Stimulated activated CD4-positive, alpha-beta T cell treated with anti-CD3 and anti-CD28 coated beads, TNF-alpha, amount 100 ng/mL, for 24 hours (primary cell): ENCODE measurements at places on chromosomes 11 and 22.
A peak's percentile ranks its signal among the peaks of the same experiment; 100 is the strongest.

GRCh38 chr11:120024046-120024445 lies 113.9 kb downstream of the TRIM29 start:
- no peak for DNase-seq

GRCh38 chr11:125202362-125202880 lies 37.9 kb downstream of the PKNOX2 start:
- DNase-seq, result no peak

- no peak for DNase-seq
Measured at GRCh38 chr11:84518631-84519183, 1108.4 kb downstream of the DLG2 start.

DNA sequence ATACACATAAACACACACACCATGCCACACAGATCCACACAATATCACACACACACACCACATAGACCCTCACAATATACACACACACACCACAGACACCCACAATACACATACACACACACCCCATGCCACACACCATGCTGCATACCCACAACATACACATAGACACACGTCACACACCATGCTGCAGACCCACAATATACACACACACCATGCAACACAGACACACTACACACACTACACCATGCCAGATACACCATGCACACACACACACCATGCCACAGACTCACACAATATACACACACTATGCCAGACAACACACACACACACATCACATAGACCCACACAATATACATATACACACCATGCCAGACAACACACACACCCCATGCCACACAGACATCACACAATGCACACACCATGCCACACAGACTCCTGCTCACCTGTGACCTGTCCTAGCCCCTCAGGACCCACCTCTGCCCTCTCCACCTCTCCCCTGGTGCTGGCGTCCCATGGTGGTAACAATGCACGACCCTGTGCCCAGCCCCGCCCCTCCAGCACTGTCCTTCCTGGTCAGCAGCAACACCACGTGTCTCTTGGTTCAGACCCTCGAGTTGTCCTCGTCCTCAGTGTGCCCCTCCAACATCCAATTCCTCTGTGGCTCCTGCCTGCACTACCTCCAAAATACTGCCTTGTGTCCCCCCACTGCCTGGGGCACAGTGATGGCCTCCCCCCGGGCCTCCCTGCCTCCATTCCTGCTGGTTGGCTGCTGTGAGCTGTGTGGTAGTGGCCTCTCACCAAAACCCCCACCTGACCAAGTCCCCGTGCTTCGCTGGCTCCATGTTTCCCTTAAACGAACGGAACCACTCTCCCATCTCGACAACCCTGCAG lies 23.7 kb upstream of the RFPL3 start:
- DNase-seq, result no peak

DNA sequence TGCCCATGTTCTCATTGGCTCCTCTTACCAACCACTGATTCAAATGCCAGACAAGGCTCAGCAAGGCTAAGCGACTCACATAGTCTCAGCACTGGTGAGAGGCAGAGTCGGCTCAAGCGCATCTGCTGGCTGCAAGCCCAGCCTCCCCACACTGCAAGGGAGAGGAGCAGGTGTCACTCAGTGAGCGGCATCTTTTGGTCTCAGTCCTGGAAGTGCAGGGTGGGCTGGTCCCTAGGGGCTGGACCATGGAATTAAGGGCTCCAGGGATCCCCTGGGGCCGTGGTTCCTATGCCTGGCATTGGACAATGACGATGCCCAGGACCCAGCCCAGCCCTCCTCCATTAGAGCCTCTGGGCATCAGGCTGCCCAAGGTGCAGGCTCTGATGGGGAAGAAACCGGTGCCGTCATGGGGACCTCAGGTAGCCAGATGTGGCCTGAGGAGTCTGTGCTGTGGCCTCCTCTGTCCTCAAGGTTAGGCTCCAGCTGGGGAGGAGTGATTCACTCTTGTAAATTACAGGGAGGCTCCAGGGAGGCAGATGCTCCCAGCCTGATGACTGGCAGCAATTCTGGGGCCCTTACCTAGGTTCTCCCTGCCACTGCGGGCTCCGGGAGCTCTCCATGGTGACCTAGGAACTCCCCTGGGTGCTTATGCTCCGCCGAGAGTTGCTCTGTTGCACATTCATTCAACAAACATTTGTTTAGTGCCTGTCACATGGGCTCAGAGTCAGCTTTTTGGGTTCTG lies 28.0 kb downstream of the FADS2 start:
- DNase-seq, result no peak

DNA sequence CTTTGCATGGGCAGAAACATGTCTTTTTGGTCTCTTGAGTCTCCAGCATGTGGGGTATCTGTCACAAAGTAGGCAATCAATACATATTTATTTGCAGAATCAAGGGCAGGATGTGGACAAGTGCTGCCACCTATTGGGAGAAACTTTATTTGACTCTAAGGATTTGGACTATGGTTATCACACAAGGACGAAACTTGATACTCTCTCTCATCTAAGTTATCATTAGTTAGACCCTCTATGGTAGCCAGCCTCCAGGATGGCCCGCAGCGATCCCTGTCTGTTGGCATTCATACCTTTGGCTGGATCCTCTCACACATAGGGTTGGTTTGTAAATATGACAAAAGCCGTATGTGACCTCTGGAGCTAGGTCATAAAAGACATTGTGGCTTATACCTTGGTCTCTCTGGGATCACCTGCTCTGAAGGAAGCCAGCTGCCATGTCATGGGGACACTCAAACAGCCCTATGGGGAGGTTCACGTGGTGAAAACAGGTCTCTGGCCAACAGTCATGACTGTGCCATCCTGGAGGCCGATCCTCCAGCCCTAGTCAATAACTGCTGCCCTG lies 1.1 kb upstream of the FBXO7 start:
- DNase-seq, result peak; percentile 22

DNA sequence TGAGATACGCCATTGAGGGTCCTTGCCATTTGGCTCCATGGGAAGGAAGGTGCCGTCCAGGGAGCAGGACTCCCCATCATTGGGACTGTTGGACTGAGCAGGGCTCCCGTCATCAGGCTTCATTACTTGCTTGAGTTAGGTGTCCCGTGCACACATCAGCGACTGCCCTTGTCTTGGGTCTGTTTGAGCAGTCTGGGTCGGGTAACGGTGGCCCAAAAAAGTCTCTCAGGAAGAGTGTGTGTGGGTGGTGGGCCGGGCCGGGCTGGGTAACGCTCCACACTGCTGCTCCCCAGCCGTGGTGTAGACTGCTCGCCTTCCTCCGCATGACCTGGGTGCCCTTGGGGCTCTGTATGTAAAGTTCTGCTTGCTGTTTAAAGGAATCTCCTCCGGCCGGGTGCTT lies 293.5 kb downstream of the TBC1D22A start:
- DNase-seq, result no peak

DNA sequence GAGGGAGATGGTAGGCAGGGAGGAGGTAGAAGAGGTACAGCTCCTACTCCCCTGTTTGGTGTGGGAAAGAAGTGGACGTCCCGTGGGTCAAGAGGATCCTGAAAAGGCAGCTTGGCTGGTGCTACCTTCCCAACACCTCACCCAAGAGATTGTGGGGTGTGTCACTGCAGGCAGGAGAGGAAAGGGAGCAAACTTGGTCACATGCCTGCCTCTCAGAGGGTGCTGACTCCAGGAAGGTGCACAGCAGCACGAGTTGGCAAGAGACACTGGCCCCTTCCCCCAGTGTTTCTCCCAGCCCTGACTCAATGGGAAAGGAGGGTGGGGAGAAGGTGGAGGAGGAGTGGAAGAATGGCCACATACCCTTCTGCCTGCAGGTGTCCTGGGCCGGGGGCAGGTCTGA lies 99.6 kb downstream of the CSNK2A3 start:
- DNase-seq, result no peak

DNA sequence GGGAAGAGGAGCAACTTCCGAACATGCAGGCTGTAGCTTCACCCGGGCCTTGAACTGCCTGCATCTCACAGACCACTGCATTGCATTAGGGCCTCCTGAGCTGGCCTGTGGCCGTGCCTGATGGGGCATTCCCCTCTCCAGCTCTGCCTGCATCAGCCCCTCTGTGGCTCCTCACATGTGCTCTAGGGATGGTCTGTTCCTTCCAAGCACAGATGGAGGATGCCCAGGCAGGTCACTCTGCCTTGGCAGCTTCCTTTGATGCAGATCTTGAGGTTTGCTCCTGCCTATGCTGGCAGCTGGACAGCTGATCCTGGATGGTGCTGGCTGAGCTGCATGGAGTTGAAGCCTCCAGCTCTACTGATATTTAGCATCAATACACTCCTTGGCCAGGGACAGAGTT lies 28.5 kb downstream of the AMPD3 start:
- no peak for DNase-seq

DNA sequence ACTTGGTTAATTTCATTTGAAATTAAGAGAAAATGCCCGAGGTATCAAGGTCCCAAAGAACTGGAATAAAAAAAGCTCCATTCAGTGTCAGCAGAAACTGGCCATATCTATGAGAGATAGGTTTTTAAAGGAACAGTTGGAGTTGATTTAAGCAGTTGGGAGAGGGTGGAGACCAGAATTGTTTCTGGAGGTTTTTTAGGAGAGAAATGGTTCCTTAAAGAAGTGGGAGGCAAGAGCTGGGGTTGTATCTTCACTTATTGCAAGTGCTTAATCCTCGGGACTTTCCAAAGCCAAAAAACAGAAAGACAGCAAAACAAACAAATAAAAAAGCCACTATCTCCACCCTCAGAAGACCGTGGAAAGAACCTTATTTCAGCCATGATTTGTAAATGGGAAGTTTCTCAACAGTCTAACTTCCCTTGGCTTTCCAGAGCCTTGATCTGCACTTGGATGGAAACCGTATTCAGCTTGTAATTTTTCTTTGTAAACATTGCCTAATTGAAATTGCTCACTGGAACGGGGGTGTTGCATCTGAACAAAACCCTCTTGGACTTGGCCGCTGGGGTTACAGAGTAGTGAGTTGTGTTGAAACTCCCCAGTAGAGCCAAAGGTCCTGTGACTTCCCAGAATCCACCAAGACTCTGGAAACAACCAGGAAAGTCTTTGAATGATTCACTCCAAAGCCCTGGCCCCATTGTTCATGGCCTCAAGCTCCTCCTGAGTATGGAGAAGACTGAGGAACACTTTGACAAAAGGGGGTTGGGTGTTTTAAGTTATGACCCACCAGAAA lies 115.6 kb downstream of the SLC1A2 start:
- no peak for DNase-seq

- no peak for DNase-seq
Measured at GRCh38 chr11:10674911-10675440, 18.6 kb downstream of the IRAG1 start.

DNA sequence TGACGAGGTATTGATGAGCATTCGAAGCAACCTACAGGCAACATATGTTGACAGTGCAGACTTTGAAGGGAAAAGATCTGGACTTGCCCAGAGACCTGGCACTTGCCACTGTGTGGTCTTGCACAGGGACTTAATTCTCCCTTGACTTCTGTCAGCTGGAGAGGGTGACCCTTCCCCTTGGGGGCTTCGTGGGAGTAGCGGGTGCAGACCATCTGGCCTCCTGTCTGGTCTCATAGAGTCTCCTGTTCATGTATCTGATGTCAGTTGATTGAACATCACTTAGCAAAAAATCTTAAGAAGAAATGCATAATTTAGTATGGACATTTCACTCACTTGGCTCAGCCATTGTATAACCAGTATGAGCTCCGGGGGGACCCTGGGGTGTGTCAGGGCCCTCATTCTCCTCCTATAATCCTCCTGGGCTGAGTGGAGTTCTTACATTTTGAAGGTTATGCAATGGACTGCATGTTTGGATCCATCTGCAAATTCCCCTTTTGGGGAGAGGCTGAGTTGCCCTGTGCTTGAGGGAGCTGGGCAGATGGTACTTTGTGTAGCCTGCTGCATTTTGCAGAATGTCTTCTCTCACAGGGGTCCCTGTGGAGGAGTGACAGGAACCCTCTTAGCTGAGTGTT lies 13.0 kb downstream of the BCR start:
- DNase-seq, result no peak

DNA sequence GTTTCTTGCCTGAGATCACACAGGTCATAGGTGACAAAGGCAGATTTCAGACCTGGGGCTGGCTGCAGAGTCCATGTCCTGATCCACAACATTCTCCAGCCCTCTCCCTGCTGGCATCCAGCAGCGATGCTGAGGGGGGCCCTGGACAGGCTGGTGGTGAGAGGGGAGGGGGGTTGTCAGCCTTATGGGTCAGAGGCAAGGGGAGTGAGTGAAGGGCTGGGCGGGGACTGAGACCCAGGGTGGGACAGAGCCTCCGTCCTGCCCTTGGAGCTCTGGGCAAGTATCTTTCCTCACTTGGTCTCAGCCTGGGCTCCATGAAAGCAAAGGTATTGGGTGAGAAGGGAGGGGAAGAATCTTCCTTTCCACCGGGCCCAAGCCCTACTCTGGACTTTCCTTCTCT lies 66.7 kb upstream of the RASD2 start:
- DNase-seq, result no peak

- DNase-seq, result no peak
Measured at GRCh38 chr11:64848214-64848825, 3.9 kb upstream of the CDC42BPG start.
